ENCODE measurements at places on chromosomes 6 and 20.

DNA sequence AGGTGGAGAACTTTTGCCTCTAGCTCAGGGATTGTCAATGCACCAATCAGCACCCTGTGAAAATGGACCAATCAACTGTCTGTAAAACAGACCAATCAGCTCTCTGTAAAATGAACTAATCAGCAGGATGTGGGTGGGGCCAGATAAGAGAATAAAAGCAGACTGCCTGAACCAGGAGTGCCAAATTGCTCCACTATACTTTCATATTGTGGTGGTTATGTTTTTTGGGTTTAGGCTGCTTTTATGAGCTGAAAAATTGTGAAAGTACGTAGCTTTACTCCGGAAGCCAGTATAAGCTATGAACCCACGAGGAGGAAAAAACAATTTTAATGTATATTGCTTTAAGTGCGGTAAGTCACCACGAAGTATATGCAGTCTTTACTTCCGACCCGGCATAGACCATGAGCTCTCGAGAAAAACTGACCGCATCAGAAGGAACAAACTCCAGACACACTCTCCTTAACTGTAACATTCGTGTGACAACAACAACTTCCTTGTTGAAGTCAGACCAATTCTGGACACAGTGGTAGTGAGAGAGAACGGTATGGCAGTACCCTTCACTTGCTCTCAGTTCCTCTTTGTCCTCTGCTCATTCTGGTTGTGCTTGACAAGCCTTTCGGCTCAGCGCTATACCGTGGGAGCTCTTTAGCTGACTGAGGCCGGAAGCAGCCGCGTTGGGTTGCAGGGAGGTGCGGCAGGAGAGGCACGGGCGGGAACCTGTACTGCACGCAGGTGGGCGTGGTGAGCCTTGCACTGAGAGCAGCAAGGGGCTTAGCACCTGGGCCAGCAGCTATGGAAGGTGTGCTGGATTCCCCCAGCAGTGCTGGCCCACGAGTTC, 81.9 kb upstream of the E2F3 start:
- no peak for DNase-seq

- no peak for DNase-seq
Measured at GRCh38 chr6:47718571-47718970, 20.2 kb downstream of the ADGRF4 start.

DNA sequence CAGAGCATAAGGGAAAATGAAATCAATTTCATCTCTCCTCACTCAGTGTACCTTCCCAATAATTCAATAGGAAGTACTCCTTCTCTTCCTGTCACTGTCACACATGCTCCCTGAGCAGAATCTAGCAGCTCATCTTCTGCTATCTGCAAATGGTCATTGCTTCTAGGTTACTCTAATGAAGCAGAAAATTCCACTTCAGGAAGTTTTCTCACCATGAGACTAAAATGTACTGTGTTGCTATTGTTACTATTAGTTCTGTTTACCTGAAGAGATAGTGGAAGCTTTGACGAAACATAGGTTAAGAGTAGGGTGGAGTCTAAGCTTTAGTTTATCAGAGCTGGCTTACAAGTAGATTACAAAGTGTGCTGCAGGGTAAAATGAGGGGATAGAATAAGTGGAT, 52.8 kb downstream of the RFX6 start:
- DNase-seq = no peak

- DNase-seq = no peak
Measured at GRCh38 chr6:10411971-10412460, 2.9 kb downstream of the TFAP2A start.

DNA sequence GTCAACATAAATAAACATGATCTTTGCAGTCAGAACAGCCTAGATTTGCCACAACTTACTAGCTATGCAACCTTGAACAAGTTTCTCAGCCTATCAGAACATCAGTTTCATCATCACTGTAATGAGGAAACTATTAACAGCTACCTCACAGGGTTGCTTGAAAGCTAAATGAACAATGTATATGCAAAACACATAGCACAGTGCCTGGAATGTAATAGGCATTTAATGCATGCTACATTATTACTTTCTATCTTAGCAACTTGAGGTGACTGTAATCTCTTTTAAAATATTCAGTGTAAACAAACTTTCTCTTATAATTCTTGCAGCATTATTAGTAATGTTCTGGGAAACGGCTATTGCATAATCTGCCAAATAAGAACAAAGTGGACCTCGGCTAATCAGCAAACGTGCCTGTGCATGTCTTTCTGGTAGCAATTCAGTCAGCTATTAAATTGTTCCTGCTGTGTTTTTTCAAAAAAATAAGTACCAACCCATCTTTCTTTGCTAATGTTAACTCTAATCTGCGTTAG, 61.5 kb downstream of the SYNE1 start:
- no peak for DNase-seq

- no peak for DNase-seq
Measured at GRCh38 chr20:63089051-63089907, 82.5 kb upstream of the BHLHE23 start.

DNA sequence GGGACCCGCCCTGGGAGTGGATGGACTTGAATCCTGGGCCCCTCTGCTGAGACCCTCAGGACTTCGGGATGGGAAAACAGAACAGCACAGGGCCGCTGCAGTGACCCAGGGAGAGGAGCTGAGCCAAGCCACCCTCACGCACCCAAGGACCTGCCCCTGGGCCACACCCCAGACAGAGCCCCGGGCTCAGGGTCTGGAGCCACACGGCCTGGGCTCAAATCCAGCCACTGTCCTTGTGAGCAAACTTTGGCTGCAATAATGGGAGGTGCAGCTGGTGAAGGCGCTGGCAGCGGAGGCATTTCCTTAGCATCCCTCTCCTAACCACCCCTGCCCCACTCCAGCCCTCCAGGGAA, 207.7 kb downstream of the PREX1 start:
- no peak for DNase-seq

GRCh38 chr6:17470202-17470937, 77.0 kb downstream of the CAP2 start:
- DNase-seq = no peak

DNA sequence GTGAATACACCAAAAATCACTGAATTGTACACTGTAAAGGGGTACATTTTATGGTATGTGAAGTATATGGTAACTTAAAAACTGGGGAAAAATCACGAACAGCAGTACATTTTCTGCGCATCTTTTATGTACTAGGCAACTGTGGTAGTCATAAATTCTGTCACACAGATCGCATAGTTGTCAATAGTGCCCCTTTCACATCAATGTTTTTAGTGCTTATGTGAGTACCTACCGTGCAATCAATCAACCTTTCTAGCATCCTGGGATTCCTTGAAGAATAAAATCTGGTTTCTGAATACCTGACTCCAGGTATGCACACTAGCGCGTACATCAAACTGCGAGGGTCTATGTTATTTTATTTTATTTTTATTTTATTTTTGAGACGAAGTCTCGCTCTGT, 637 bp upstream of the RPF2 start:
- no peak for DNase-seq

- DNase-seq = no peak
Measured at GRCh38 chr20:61625246-61625645, 373.2 kb downstream of the CDH4 start.

GRCh38 chr6:146965110-146965689, 239.0 kb upstream of the STXBP5 start:
- no peak for DNase-seq

- DNase-seq = no peak
Measured at GRCh38 chr6:148945301-148946021, 198.6 kb downstream of the UST start.

DNA sequence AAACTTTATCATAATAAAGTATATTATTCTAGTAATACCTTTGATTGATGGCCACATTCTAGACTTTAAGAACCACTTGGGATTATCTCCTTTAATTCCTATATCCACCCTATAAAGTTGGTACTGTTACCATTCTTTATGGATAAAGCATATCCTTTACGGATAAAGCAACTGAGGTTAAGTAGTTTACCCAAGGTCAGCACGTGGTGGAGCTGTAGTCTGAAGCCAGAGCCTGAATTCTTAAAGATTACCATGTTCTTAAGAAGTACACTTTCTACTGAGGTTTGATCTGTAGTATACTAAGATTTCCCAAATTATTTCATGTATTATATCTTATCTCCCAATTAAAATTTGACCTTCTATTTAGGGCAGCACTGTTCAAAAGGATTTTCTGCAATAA, 3.0 kb upstream of the NCOA7 start:
- DNase-seq = no peak

GRCh38 chr20:16580147-16580546, 6.9 kb upstream of the KIF16B start:
- DNase-seq = no peak

- DNase-seq = no peak
Measured at GRCh38 chr6:38387461-38387860, 252.3 kb downstream of the BTBD9 start.

GRCh38 chr6:90887764-90888163, 300.9 kb upstream of the MAP3K7 start:
- no peak for DNase-seq

GRCh38 chr6:45880159-45880558, 135.5 kb downstream of the CLIC5 start:
- no peak for DNase-seq

DNA sequence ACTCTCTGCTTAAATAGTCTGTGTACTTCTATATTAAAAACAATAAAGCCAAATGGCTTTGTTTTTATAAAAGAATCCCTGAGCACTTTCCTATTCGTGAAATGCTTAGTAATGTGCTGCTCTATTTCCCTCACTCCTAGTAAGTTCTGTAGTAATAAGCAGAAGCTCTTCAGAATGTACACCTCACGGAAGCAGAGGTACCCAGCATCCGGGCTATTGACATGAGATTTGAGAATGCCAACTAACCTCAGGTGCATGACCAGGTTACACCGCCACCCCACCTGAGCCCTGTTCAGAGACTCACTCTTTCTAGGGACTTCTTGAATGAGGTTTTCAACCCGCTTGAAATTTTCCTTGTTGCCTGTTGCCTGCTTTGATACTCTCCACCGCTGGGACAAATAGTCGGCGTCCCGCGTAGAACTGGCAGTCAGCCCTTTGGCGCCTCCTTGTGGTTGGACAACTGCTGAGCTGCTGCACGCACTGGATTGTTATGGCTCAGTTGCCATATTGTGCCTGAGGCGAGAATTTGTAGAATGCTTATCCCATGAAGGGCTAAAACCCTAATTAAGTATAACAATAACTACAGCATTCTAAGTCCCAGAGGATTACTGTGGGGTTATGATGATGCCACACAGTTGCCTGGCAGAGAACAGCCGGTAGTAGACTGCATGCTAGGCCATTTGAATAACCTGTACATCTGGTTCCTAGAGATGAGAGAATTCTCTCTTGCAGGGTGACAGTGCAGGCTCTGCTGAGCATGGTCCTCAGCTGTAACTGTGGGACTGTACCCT, 95.4 kb downstream of the KHDC1L start:
- peak; percentile 53 for DNase-seq

DNA sequence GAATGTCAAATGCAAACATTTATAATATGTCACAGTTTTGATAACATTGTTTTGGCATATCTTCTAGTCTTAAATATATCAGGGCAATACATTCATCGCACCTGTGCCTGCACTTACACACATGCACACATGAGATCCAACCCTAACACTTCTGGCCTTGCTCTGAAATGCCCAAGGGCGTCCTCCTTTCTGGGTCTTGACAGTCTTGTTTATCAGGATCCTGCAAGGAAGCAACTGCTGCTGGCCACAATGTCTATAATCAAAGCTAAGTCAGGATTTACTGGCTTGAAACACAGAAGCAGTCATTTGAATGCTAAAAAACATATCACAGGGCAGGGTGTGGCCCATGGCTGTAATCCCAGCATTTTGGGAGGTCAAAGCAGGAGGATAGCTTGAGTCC, 32.9 kb upstream of the FAM50B start:
- DNase-seq = no peak

DNA sequence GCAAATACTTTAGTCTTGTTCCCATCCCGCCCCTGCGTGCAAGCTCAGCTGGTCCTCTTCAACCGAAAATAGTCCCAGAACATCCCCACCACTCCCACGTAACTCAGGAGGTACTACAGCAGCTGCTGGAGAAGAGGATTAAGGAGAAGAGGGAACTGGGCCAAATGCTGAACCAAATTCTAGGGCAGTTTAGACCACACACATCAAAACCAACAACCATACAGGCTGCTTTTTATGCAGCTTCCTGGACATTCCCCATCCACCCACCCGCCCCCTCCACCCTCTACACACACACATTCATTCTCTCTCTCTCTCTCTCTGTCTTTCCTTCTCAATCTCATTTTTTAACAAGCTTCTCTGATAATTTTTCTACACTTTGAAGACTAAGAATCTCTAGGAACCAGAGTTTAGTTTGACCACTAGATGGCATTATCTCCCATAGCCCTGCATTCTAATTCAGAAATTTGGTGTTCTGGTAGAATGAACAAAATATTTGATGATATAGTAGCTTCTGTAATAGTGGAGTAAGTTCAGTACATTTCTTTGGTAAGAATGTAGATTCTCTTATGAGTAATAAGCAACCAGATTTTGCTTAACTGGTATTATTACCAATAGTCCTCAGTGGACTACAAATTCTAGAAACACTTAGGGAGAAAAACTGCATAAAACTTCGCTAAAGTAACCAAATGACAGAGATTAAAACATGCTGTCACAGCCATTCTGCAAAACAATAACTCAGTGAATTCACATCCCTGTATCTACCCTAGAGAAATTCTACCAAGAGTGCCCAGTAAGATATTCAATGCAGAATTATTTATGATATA, 52.1 kb upstream of the BEND6 start:
- DNase-seq = peak; percentile 52

DNA sequence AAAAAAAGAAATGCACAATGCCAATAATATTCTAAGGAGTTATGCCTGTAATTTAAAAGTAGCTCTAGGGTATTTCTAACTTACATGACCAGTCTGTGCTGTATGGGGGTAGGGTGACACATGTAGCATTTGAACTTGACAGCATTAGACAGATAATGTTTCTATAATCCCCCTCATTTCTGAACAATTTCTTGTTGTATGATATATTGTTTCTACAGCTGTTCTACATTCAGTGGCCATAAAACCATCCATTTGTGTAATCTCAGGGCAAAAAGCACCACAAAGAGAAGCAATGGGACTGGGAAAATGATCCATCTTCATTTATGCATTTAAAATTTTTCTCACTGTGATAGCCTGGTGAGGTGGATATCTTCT, 767.8 kb downstream of the TFAP2A start:
- no peak for DNase-seq

- DNase-seq = no peak
Measured at GRCh38 chr20:20814685-20815084, 102.2 kb upstream of the RALGAPA2 start.

GRCh38 chr6:13573669-13574110, 711 bp upstream of the SIRT5 start:
- peak; percentile 18 for DNase-seq

GRCh38 chr6:88983532-88983931, 20.1 kb upstream of the RNGTT start:
- DNase-seq = no peak

DNA sequence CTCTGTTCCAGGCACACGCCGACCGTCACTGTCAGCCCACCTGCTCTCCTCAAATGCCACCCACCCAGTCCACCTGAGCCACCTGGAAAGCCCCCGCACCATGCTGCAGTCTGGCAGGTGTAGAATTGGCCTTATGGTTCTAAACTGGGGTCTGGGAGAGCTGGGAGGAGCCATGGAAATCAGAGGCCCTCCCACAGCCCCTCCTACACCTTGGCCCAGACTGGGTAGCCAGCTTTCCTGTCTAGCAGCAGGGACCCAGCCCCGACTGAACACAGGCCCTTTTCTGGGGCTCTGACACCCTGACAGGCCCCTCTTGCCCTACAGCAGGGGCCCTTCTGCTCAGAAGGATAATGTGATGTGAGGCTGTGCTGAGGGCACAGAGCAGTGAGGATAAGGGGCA, 31.1 kb downstream of the LRFN2 start:
- no peak for DNase-seq
